ENCODE measurements at places on chromosomes 6 and 20.

DNA sequence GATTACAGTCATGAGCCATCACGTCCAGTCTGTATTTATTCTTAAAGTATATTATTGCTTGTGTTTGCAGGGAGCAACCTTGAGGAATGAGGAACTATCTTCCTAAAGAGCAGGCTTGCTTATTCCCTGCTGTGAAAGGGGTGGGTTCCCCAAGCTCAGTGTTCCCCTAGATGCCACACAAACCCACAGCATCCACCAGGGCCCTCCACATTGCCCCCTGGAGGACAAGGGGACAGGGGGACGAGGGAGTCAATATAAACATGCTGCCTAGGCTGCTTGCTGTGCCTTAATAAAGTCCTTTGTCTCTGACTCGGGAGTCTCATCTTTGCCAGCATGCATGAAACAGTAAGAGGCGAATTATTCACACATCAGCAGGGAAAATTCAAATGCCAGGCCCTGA lies 8.0 kb upstream of the IDH3B start:
- DNase-seq: no peak

DNA sequence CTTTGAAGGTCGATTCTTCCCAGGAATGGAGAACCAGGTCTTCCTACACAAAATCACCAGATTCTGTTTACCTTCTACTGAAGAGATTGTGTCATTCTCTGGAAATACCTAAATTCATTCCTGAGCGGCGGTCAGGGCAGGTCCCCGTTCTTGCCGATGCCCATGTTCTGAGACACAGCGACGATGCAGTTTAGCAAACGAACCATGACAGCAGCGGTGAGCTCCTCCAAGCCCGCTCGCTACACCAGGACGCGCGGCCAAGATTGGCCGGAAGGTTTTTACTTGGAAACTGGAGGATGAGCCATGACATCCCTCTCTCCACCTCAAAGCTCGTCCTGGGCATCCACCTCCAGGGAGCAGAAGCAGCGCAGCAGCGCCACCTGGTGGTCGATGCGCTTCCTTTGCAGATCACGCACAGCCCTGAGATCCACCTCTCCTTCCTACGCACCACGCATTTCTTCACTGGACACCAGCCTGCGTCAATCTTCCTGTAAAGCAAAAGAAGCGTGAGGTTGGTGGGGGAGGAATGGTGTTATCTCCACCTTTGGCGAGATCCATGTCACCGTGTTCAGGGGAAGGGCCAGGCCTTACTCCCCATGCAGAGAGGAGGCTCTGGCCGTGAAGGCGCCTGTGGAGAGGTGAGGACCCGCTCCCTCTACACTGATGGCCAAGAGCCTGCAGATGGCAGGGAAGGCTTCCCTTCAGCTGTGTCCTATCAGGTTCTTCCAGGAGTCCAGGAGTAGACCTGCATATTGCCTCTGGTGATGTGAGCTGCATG lies 9.9 kb upstream of the HLA-B start:
- DNase-seq: peak; percentile 89

- no peak for DNase-seq
Measured at GRCh38 chr6:134934793-134935485, 15.0 kb downstream of the ALDH8A1 start.

DNA sequence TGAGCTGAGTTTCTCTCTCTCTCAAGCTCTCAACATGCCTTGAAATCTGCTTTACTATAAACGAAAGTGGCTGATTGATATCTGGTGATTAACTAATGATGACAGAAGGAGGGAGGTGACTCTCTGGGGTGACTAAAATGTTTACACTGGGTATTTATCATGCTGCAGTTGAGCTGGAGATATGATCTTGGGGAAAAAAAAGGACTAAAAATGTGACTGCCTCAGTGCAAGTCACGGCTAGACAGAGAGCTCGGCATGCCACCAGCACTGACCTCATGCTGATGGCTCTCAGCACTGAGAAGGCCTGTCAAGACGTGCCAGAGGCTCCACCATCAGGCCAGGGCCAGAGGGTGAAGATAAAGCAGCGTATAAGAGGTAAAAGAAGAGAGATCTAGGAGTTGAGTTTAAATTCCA lies 103.1 kb upstream of the SPACA1 start:
- DNase-seq: no peak

GRCh38 chr6:90545448-90545847 lies 41.4 kb downstream of the MAP3K7 start:
- DNase-seq: no peak

DNA sequence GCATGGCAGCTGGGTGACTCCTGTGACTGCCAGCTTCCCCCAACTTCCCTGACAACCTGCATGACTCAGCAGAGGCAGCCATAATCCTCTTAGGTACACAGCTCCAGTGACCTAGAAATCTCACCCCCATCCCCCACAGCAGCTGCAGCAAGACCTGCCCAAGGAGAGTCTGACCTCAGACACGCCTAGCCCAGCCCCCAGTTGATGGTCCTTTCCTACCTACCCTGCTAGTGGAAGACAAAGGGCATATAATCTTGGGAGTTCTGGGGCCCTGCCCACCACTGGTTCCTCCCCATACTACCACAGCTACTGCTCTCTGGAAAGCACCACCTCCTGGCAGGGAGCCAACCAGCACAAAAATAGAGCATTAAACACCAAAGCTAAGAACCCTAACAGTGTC lies 90.2 kb downstream of the F13A1 start:
- no peak for DNase-seq

DNA sequence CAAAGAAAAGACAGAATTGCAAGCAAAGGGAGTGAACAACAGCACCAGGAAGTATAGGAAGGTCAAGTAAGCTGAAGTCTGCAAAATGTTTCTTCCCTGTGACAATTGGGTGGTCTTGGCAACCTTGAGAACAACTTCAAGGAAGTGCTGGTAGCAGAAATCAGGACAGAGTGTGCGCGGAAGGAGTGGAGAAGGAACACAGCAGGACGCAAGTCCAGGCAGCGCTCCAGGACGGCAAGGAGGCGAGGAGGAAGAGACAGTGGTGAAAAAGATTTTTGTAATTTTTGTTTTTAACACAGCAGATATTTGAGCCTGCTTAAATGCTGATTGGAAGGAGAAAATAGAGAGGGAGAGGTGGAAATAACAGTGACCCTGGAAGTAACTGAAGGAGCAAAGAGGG lies 141.7 kb downstream of the F13A1 start:
- no peak for DNase-seq

DNA sequence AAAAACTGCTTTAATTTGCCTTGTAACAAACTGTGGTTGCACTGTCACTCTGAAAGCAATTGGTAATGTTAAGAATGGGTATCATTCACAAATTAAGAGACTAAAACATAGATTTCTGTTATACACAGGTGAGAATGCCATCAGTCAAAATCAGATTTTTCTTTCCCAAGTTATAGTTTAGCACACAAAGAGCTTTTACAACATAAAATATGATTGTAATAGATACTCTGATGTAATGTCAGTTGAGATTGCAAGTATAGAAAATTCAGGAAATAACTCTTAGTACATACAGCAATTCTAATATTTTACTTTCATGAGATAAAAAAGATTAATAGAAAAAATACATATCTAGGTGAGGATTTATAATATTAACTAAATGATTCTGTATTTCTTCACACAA lies 2.3 kb upstream of the ME1 start:
- DNase-seq: no peak

DNA sequence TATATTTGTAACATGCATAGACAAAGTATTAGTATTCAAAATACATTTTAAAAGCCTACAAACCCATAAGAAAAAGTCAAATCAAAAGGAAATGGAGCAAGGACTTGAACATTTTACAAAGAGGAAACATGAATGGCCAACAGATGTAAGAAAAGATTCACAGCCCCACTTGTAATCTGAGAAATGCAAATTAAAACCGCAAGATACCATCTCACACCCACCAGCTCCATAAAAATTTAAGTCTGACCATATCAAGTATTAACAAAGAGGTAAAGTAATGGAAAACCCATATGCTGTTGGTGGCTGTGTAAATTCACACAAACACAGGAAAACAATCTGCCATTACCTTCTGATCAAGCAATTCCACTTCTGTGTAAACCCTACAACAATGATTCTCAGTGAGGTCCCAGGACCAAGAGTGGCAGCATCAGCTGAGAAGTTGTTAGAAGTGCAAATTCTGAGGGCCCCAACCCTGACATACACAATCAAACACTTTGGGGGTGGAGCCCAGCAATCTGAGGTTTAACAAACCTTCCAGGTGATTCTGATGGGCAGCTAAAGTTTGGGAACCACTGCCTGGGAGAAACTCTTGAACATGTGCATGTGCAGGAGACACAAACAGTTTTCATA lies 30.9 kb downstream of the BCL2L1 start:
- no peak for DNase-seq

- DNase-seq: no peak
Measured at GRCh38 chr6:163419413-163420288, 5.1 kb downstream of the QKI start.

- DNase-seq: no peak
Measured at GRCh38 chr6:9315966-9316650, 880.8 kb upstream of the SLC35B3 start.

DNA sequence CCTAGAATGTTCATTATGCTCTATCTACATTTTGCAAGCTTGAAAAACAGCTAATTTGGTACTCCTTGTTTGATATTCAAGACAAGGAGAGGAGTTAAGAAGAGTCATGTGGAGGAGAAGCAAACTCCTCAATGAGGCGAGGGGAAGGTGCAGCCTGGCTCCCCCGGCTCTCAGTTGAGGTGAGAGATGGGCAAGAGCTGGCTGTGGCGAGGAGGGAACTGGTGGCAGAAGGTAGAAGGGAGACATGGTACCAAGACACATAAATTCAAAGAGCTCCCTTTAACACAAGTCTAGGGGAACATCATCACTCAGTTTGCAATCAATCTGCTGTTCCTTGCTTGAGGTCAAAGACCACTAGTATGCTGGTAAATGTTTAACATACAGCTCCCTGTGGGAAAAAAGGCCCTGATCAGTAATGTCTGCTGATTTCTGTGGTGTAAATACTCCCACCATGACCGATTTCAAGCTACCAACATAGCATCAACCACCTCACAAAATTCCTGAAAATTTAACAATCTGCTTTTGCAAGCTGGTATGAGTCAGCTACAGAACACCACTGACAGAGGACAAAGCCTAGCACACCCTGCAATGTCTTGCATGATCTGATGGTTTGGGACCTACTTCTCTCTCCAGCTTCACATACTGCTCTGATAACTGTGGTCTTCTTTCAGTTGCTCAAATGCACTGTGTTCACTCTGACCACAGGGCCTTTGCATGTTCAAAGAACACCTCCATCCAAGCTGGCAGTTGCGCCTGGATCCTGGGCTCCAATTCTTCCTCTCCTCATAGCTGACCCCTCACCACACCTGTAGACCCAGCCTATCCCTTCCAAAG lies 516.3 kb upstream of the CHD6 start:
- DNase-seq: no peak

DNA sequence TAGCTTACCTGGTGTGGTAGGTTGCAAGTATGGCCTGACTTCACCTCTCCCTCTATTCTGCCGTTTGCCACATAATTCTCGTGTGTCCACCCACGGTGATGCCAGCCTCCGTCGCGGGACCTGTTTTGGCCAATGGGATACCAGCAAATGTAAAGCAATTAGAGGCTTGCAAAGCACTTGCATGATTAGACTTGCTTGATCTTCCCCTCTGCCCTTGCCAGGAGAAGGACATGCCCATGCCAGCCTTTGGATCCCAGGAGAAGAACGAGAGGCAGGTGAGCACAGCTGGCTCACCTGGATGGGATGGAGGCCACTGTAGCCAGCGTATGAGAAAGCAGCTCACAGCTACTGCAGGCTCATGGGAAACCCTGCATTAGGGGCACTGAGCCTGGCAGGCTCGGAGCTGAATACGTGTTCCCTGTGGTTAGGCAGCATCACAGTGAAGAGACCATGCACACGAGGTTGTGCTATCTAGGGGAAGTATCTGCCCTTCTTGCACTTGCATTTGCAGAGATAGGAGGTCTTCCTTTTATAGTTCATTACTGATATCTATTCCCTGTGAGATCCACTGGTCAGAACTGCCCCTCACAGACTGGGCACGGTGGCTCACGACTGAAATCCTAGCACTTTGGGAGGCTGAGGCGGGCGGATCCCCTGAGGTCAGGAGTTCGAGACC lies 62.4 kb downstream of the TMEM242 start:
- no peak for DNase-seq

DNA sequence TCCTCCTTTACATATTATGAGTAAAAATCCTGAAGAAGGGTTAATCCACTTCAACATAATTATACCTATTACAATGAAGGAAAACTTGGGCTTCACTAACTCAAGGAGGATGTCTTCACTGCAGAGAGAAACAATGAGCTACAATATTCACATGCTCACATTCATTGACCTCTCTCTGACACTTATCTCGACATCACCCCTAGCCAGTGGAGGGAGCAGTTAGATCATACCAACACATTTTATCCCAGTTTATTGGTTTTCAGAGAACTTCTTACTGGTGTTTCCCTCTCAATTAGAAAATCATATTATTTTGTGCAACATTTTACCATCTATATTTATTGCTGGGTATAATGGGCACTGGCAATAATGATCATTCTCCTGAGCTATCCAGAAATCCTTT lies 646.5 kb downstream of the TENT5A start:
- no peak for DNase-seq

DNA sequence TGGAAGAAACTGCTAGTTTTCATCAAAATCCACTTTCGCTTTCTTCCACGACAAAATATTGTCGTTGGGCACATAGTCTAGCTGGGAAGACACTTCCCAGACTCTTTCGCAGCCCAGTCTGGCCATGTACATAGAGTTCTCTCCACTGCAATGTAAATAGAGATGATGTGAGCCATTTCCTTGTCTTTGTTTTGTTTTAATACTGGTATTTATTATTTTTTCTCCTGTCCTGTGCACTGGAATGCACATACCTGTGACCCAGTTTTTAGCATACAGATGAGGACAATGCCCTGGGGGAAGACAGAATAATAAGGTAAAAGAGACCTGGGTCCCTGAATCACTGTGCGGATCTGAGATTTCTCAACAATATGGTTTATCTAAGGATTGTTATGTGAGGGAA lies 149.5 kb upstream of the BMP5 start:
- no peak for DNase-seq

DNA sequence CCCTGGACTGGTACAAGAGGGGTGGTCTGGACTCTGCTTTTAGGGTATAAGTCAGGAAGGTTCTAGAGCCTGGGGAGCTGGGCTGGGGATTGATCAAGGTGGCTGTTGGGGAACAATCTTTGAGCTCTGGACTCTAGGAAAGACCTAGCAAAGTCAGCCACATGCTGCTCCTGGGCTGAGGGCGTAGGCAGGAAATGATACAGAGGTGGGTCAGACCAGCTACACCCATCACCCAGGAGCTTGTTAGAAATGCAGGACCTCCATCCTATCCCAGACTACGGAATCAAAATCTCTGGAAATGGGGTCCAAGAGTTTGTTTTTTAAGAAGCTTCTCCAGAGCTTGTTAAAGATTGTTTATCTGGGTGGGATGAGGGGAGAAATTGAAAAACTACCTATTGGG lies 9.4 kb downstream of the ADTRP start:
- no peak for DNase-seq
